Motor neuron (in vitro differentiated cells): ENCODE measurements at places on chromosomes 5 and 9.
A peak's percentile ranks its signal among the peaks of the same experiment; 100 is the strongest.

DNA sequence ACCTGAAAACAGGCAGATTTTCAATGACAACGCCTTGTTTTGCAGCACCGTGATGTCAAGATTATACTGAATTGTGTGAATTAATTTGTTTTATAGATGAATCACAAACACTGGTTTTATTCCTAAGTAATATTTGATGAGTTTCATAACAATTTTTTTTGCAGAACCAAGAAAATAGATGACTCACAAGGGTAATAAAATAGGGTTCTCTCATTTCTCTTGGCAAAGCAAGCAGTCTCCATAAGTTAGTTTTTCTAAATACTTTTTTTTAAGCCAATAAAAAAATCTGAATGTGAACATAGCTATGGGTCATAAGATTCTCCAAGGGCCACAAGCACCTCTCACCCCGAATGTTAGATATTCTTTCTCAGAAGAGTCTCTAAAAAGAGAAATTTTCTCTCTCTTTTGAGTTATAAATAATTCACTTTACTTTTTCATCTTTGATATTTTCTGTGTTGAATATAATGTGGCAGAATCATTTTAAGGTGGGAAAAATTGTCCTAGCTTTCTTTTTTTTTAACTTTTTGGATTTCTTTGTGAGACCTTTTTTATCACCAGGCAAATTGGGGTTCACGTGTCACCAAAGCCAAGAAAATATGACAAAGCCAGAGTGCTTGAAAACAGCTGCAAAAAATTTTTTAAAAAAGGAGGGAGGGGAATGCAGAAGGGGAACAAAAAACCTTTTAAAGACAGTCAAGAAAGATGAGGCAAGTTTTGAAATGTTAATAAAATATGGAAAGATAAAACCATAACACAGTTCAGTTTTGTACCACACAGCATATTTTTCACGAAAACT, 174.6 kb upstream of the DAPK1 start:
- no peak for ATAC-seq

- no peak for ATAC-seq
These were observed 263.7 kb downstream of the CEMIP2 start for GRCh38 chr9:71504636-71505035.

DNA sequence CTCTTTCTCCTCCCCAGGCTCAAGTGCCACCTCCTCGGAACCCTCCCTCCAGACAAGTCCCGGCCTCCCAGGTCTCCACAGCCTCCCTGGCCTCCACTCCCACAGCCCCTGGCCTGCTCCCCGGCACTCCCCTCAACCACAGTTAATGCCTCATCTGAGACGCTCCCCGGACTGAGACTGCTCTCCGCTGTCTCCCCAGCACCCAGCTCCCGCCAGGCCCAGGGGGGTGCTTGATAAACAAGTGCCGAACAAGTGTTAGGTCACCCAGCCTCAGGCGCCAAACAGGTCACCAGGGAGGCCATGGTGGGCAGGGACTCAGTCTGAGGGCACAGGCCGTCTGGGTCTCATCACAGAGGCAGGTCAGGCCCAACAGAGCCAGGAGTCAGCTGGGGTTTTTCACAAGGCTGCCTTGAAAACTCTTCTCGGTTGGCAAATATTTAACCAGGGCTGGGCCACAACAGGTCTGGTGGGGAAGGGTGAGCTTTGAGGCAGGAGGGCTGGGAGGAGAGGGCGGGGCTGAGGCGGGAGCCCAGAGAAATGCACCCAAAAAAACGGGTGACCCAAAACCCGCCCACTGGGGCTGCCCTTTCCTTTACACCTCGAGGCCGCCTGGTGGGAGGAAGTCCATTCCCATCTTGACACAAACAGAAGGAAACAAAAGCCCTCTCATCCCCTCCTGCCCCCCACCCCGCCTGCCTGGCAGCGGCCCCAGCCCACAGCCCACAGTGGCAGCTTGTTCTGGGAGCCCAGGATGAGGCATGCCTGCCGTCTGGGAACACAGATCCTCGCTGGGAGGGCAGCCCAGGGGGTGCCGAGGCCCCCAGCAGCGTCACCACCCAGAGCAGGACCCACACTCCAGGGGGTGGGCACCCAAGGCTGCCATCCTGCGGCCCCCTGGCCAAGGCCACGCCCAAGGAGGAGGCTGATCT, 66.6 kb upstream of the STXBP1 start:
- ATAC-seq: peak; percentile 58

GRCh38 chr5:77550406-77550805, 58.3 kb upstream of the WDR41 start:
- ATAC-seq: no peak

DNA sequence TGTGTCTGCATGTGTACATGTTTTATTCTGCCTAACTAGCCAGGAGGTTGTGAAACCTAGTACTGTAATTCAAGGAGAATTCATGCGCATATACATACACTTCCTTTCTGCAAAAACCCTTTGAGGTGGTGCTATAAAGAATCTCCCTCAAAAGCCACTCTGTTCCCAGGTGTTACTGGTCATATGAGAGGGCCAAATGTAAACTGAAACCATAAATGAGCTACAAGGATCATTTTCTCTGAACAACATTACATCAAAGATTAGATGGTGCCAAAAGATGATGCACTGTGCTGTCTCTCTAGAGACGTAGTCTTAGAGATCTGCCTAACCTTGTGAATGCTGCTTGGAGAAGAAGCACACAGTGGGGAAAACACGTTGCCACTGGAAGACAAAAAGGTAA, 15.7 kb downstream of the NREP start:
- peak; percentile 77 for ATAC-seq

DNA sequence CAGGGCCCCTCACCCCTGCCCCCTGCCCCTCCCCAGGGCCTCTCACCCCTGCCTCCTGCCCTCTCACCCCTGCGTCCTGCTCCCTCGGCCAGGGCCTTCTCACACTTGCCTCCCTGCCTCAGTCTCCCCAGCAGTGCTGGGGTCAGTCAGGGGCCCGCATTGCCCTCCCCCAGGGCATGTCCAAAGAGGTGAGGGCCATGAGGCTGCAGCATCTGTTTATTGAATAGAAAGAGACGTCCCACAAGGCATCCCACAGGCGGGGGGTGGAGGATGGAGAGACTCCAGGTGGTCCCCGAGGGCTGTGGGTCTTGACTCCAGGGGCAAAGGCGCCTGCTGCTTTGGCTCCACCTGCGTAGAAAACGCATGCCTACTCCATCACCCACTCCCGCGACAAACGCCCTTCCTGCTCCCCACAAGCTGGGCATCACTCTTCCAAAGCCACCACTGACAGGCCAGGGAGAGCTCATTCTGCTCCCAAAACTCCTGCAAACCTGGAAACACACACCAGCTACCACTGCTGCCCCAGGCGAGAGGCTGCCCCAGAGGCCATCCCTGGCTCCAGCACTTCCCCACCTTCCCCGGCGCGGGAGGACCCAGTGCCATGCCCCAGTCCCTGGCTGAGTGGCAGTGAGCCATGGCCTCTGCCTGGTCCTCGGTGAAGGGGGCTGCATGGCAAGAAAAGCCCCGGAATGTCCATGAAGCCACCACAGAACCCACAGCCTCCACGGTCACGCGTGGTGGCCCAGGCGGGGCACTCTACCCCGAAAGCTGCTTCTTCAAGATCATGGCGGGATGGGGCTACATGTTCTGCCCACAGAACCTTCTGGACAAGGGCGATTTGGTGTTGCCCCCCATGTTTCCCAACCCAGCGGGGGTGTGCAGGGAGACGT, 1.6 kb upstream of the LCN8 start:
- ATAC-seq: no peak

DNA sequence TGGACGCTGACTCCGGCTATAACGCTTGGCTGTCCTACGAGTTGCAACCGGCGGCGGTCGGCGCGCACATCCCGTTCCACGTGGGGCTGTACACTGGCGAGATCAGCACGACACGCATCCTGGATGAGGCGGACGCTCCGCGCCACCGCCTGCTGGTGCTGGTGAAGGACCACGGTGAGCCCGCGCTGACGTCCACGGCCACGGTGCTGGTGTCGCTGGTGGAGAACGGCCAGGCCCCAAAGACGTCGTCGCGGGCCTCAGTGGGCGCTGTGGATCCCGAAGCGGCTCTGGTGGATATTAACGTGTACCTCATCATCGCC, 2.1 kb downstream of the PCDHA12 start:
- no peak for ATAC-seq

GRCh38 chr9:84817038-84817437, 147.5 kb downstream of the NTRK2 start:
- no peak for ATAC-seq

DNA sequence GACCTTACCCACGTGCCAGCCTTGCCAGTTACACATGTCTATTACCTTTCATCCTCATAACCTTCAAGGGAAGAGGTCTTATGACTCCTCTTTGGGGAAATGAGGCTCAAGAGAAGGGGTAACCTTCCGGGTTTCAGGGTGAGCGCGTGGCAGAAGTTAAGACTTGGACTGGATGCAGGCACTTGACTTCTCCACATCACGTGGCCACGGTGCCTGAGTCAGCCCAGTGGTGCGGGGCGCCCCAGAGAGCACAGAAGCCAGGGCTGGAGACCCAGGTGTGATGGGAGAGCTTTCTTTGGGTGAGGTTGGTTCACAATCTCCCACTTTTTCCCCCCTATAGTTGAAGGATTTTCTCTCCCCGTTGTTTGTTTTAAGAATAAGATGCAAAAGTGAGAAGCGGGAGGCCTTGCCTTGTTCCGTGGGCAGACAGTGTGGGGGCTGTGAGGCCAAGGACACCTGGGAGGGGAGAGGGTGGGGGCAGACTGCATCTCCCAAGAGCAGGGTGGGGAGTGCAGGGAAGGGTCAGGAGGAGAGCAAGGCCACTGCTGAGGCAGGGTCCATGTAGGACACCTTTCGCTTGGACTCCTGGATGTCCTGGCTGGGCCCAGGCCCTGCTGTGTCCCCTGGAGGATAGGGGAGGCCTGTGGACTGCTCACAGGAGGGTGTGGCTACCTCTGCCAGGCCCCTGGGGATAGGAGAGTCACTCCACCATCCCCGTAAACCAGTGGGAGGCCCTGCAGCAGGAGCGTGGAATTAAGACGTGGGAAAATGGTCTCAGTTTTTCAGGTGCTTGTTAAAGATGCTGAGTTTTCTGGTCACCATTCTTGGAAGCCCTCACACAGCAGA, 90.0 kb upstream of the CTSL start:
- no peak for ATAC-seq

GRCh38 chr5:75465480-75465879, 45.9 kb downstream of the CERT1 start:
- no peak for ATAC-seq

DNA sequence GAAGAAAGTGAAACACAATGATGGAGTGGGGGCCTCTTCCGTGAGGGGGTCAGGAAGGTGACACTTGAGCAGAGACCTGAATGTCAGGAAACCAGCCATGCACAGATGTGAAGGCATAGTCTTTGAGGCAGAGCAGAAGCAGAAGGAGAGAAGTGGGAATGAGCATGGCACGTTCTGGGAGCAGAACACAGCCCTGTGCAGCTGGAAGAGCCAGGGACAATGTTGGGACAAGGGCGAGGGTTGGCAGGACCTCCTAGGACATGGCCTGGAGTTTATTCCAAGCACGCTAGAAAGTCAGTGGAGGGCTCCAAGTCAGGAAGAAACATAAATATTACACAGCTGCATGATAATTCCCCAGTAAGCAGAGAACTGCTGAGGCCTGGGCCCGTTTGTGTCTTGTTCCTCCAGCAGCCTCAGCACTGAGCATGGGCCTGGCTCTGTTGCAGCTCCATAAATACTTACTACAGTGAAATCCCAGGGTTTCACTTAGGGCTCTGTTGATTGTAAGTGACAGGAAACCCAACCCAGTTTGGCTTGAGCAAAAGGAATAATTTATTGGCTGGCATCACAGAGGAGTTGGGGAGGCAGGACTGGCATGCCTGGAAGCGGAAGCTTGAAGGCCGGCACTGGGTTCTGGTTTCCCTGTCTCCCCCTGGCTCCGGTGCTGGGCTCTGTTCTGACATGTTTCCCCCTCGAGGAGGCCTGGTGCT, 66.2 kb downstream of the MVB12B start:
- no peak for ATAC-seq

DNA sequence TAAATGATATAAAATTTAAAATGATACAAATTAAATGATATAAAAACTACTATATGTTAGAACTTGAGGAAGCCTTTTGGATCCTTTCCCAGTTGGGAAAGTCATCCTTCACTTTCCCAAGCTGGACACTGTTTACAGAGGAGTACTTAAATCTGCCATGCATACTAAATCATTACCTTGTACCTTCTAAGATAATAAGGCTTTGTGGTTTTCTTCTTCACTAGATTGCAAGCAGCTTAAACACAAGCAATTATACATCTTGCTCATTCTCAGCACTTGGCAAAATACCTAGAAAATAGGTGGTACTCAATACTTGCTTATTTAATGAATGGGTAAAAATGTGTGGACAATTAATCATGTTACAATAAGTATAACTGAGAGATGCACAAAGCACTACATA, 666.8 kb downstream of the PTPRD start:
- no peak for ATAC-seq

DNA sequence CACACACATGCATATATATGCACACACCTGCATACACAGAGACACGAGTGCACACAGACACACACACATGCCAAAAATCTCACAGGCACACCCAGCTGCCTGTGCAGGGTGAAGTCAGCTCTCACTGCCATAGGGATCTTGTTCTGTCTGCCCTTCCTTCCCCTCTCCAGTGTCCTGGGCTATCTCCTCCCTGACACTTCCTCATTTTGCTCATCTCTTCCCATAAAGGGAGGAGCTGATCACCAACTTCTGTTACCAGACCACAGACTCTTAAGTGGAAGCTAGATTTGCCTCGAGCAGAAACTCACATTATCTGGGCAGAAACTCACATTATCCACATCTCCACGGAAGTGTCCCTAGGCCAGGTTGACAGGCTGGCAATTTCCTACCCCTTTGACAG, 28.7 kb downstream of the LCP2 start:
- no peak for ATAC-seq

DNA sequence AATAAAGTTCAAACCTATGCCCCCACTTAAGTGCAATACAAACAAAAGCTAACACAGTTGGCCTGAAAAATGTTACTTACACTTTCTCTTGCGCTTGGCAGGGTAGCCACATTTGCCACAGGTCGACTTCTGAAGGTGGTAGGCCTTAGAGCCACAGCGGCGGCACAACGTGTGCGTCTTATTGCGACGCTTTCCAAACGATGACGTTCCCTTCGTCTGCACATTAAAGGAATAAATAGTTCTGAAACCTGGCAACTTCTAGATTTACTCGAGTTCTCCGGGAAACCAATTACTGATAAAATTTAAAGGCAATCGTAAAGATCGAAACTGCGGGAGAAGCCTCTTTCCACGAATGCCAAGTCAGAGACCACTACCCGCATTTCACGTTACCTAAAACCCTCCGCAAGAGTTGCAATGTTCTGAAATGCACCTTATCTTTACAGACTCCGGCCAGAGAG, 602 bp downstream of the RPL37 start:
- no peak for ATAC-seq

DNA sequence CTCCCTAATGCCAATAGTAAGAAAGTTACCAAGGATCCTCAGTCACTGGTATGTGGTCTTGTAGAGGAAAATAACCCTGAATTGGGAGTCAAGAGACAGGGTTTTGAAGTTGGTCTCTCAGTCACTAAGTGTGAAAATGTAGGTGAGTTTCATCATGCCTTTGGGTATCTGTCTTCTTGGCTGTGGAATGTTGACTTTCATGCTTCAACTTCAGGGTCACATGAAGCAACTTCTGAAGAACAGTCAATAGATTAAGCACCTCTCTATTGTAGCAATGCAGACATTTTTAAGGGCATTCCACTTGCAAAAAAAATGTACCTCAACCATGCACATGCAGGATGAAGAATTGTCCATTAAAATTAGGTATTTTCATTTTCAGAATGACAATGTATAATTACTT, 194.6 kb downstream of the CSNK1G3 start:
- ATAC-seq: no peak

- ATAC-seq: peak; percentile 84
These were observed 197.0 kb downstream of the MCTP1 start for GRCh38 chr5:95087816-95088317.

- no peak for ATAC-seq
These were observed 101.1 kb downstream of the APBA1 start for GRCh38 chr9:69571032-69571431.
